Stimulated activated CD4-positive, alpha-beta T cell treated with anti-CD3 and anti-CD28 coated beads, Interleukin-15, amount 100 ng/mL, for 1 hour (primary cell): ENCODE measurements at places on chromosomes 2 and 18.

DNA sequence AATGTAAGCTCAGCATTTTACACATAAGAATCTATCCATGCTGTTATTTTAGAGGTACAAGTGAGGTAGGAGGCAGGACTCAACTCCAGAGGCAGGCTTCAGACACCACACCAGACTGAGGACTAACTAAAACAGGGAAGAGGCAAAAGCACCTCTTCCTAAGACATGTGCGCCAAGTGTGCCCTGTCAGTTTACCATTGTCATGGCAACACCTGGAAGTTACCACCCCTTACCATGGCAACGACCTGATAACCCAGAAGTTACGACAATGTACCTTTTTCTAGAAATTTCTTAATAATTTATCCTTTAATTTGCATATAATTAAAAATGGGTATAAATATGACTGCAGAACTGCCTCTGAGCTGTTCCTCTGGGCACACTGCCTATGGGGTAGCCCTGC is 160.1 kb downstream of the FAM124B start:
- no peak for DNase-seq

GRCh38 chr2:215777465-215778044 is 235.8 kb downstream of the MREG start:
- no peak for DNase-seq

- no peak for DNase-seq
These were observed 14.4 kb downstream of the EFR3B start for GRCh38 chr2:25056098-25056821.

DNA sequence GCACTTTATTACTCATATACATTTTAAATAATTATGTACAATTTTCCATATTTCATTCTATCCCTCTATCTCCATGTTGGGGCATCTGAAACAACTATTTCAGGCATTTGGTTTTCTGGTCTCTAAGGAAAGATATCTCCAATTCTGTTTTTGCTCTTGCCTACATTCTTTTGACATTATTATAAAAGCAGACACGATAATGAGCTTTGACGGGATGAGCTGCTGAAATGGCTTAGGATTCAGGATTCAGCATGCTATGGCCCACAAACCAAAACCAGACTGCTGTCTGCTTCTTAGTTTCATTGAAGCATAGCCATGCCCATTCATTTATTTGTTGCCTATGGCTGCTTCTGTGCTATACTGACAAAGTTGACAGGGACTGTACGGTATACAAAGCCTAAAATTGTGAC is 42.7 kb upstream of the GLS start:
- no peak for DNase-seq

- no peak for DNase-seq
These were observed 88.6 kb downstream of the KCNH7 start for GRCh38 chr2:162749994-162750393.

DNA sequence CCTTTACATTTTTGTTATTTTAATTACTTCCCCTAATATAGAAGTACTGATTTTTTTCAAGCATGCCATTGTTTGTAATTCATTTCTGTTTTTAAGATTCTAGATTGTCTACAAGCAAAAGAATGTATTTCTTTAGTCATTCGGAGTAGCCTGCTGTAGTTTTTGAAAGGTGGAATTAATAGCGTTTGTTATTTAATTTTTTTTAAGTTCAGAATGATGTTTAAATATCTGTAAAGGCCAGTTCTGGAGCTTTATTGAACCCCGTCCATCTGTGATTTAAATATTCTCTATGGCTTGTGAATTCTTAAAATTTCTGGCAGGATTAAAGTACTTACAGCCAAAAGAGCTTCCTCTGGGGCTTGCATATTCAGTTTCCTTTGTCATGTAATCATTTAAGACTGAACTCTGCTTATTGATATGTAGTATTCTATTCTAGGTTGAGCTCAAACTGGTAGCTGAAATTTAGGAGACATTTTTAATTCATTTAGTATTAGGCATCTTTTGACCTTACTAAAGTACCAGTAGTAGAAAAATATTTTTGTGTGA is 5.2 kb downstream of the TGIF1 start:
- no peak for DNase-seq

GRCh38 chr2:200627110-200627770 is 41.4 kb downstream of the AOX1 start:
- no peak for DNase-seq

- DNase-seq = no peak
These were observed 18.4 kb upstream of the VIT start for GRCh38 chr2:36677996-36678605.
